Activated B cell treated with CpG ODN at 0.5 μM for 24 hours (primary cell): ENCODE measurements at places on chromosomes 12 and 14. TPM values are rescaled to one million over a fixed set of nuclear protein-coding genes. Genes with fewer than 3 reads are reported as not detected.
A peak's percentile ranks its signal among the peaks of the same experiment; 100 is the strongest.

- no peak overlapping the region for H3K27ac ChIP-seq
- H3K36me3 ChIP-seq: no peaks in the 10 kb centered on the region
- no peaks in the 10 kb centered on the region for H3K27me3 ChIP-seq
- DNase-seq: no peak
Observed at GRCh38 chr12:107287436-107288413, 194.4 kb upstream of the CRY1 start.

SERPINA5 gene
- total RNA-seq: not detected in 2 replicates

CCDC38 gene
- 0.09 and 0.42 TPM in 2 replicates for total RNA-seq

DNA sequence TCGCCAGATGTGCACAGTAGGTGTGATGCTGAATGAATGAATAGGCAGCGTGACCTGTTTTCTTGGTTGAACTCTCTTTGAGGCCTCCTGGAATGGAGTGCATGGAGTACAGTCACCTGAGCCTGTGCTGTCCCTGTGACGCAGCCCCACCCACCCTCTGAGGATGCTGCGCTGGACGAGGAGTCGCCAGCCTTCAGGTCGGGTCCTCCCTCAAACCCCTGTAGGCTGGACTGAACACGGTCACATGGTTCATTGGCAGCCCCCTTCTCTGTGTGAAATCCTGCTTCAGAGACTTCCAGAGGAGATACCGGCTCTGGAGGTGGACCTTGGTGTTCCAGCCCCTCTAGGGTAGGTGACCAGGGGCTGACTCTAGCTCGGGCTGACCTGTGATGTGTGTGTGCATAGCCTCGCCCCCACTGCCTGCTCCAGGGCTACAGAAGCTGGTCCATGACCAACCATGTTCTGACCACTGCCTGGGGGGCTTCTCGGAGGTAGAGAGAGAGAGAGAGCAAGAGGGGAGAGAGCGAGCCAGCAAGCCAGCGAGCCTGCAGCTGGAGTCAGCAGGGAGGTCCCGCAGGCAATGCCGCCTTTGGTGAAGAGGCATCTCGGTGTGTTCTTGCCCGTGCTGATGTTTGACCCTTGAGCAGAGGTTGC, 158.0 kb upstream of the RTL1 start:
- H3K36me3 ChIP-seq: no peaks in the 10 kb centered on the region
- H3K27me3 ChIP-seq: no peaks in the 10 kb centered on the region
- no peak overlapping the region for H3K4me3 ChIP-seq
- no peaks in the 10 kb centered on the region for H3K4me1 ChIP-seq

GRCh38 chr14:66288511-66288910, 197.7 kb upstream of the CCDC196 start:
- no peak overlapping the region for H3K27ac ChIP-seq
- H3K4me1 ChIP-seq: no peaks in the 10 kb centered on the region
- H3K4me3 ChIP-seq: no peak overlapping the region
- peaks cover 4% of the 10 kb centered on the region for H3K27me3 ChIP-seq
- no peaks in the 10 kb centered on the region for H3K36me3 ChIP-seq
- no peak for DNase-seq

IFNG-AS1 gene
- total RNA-seq: 2.0 and 3.2 TPM in 2 replicates

PRKAB1 gene
- total RNA-seq: 43.9 and 49.1 TPM in 2 replicates

BAZ1A gene
- total RNA-seq: 45.3 and 55.9 TPM in 2 replicates

TMEM63C gene
- total RNA-seq: 0.15 and 1.5 TPM in 2 replicates

IL22 gene
- total RNA-seq: not detected in 2 replicates

SLC10A1 gene
- total RNA-seq: not detected in 2 replicates

DENR gene
- total RNA-seq: 50.5 and 53.3 TPM in 2 replicates

DNA sequence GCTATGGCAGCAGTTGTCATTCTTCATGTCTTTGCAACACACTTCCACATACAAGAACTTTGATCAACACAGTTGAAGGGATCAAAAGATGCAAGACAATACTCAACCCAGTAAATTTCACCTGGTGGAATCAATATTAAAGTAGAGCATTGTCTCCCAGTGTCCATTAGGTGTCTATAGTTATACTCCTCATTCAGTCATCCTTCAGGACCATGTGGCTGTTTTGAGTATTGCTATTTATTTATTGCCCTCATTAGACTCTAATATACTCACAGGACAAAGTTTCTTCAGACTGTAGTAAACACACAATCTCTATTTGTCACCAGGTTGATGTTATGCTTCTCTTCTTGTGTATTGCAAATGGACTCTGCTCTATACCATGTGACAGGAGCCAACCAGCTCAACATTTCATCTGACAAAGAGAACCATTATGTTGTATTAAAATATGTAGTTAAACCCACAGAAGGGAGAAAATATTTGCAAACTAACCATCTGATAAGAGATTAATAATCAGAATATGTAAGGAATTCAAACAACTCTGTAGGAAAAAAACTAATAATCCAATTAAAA, 146.6 kb downstream of the TGFB3 start:
- no peak overlapping the region for H3K27ac ChIP-seq
- no peak overlapping the region for H3K4me3 ChIP-seq
- peaks cover 14% of the 10 kb centered on the region for H3K36me3 ChIP-seq
- DNase-seq: no peak
- H3K4me1 ChIP-seq: no peaks in the 10 kb centered on the region

DNA sequence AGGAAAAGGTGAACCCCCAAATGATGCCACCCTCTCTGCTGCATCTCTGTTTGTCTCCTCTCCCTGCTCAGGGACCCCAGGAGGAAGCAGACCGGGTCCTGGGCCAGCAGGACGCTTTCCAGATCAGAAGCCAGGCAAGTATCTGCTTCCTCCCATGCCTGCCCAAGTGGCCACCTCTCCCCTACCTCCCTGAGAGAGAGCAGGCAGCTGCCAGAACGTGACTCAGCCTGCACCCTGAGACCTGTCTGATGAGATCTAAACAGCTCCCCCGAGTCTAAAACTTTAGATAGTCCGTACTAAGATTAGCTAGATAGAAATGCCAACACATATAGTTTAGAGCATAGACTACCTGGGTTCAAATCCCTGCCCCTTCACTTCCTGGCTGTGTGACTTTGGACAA, 31.2 kb upstream of the OAS1 start:
- H3K4me1 ChIP-seq: peaks cover 7% of the 10 kb centered on the region
- H3K27me3 ChIP-seq: peaks cover 35% of the 10 kb centered on the region
- no peak overlapping the region for H3K27ac ChIP-seq
- no peak for DNase-seq
- H3K4me3 ChIP-seq: no peak overlapping the region

DNA sequence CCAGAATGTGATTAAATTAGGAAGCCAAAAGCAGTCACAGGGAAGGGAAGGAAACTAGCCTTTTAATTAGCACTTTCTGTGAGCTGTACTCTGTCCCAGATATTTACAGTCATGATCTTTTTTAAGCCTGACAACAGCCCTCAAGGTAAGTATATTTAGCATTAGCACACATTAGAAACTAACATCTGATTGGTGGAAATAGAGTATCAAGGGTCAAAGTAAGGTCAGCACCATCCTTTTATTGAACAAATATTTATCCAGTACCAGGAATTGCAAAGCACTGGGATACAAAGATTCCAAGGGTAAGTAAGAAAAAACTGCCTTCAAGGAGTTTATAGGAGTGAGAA, 28.2 kb downstream of the RPGRIP1 start:
- no peak for DNase-seq
- H3K4me3 ChIP-seq: peak overlapping the region; percentile 87
- no peaks in the 10 kb centered on the region for H3K36me3 ChIP-seq
- H3K27ac ChIP-seq: peak overlapping the region; percentile 93

GRCh38 chr12:1875608-1876007, 42.8 kb downstream of the CACNA2D4 start:
- no peak for DNase-seq
- no peaks in the 10 kb centered on the region for H3K36me3 ChIP-seq
- peaks cover 19% of the 10 kb centered on the region for H3K27me3 ChIP-seq
- H3K4me3 ChIP-seq: no peak overlapping the region
- no peaks in the 10 kb centered on the region for H3K4me1 ChIP-seq
- no peak overlapping the region for H3K27ac ChIP-seq

GRCh38 chr12:38158428-38159091, 158.0 kb upstream of the ALG10B start:
- no peaks in the 10 kb centered on the region for H3K36me3 ChIP-seq
- H3K4me1 ChIP-seq: no peaks in the 10 kb centered on the region
- no peak overlapping the region for H3K27ac ChIP-seq
- no peak overlapping the region for H3K4me3 ChIP-seq
- H3K27me3 ChIP-seq: no peaks in the 10 kb centered on the region
- no peak for DNase-seq

DNA sequence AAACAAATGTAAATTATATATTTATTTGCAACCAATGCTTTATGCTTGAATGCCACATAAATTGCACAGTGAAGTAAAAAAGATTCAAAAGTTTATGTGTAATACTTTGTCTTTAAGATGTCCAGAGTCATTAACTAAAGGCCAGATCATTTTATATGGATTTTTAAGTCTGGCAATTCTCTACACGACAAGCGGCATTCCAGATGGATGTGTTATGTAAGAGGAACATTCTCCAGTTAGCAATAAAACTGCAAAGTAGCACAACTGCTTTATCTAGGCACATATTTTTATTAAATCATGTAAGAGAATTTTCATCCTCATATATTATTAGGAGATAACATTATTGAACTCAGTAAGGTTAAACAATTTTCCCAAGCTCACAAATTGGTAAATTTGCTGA, 1717.7 kb upstream of the SEL1L start:
- no peaks in the 10 kb centered on the region for H3K4me1 ChIP-seq
- H3K4me3 ChIP-seq: no peak overlapping the region
- H3K27me3 ChIP-seq: no peaks in the 10 kb centered on the region
- no peaks in the 10 kb centered on the region for H3K36me3 ChIP-seq
- no peak overlapping the region for H3K27ac ChIP-seq

- peaks cover 43% of the 10 kb centered on the region for H3K4me1 ChIP-seq
- H3K27ac ChIP-seq: no peak overlapping the region
Observed at GRCh38 chr12:47184813-47185212, 105.1 kb upstream of the AMIGO2 start.

TEAD4 gene
- 0.27 TPM in 1 of 2 replicates, not detected in the other for total RNA-seq

GRCh38 chr12:25617991-25618390, 64.9 kb upstream of the LMNTD1 start:
- H3K36me3 ChIP-seq: no peaks in the 10 kb centered on the region
- no peak for DNase-seq
- no peak overlapping the region for H3K27ac ChIP-seq
- H3K27me3 ChIP-seq: peaks cover 8% of the 10 kb centered on the region
- no peaks in the 10 kb centered on the region for H3K4me1 ChIP-seq

LTB4R gene
- total RNA-seq: 8.2 and 8.6 TPM in 2 replicates

- H3K4me3 ChIP-seq: no peak overlapping the region
- H3K4me1 ChIP-seq: peaks cover 3% of the 10 kb centered on the region
- H3K27ac ChIP-seq: no peak overlapping the region
- H3K27me3 ChIP-seq: no peaks in the 10 kb centered on the region
- H3K36me3 ChIP-seq: no peaks in the 10 kb centered on the region
Observed at GRCh38 chr12:87272851-87273250, 756.4 kb downstream of the C12orf50 start.

DNA sequence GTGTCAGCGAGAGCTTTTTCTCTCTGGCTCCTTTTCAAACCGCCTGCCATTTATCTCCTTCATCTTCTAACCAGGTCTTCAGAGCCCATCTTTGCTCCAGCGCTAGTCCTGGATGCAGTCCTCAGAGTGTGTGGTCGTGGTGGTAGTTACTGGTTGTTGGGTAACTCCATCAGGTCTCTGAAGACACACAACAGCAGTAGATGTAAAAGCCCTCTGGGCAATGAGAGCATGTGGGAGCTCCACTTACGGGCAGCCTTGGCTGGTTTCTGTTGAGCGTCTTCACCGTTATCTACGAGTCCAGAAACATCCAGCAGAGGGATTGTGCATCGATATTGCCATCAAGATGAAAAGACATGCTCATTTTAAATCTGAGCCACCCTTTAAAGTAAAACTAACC, 61.2 kb downstream of the FBXL14 start:
- H3K27me3 ChIP-seq: peaks cover 49% of the 10 kb centered on the region
- no peak overlapping the region for H3K27ac ChIP-seq
- peak overlapping the region; percentile 76 for H3K4me3 ChIP-seq
- H3K36me3 ChIP-seq: no peaks in the 10 kb centered on the region
- DNase-seq: no peak
- H3K4me1 ChIP-seq: peaks cover 30% of the 10 kb centered on the region

GRCh38 chr14:53006931-53007562, 56.2 kb upstream of the FERMT2 start:
- no peak overlapping the region for H3K4me3 ChIP-seq
- no peak for DNase-seq
- no peaks in the 10 kb centered on the region for H3K27me3 ChIP-seq
- H3K27ac ChIP-seq: no peak overlapping the region
- no peaks in the 10 kb centered on the region for H3K36me3 ChIP-seq
- H3K4me1 ChIP-seq: no peaks in the 10 kb centered on the region
